ENCODE measurements at places on chromosomes 13 and 19. TPM values are rescaled to one million over a fixed set of nuclear protein-coding genes. Genes with fewer than 3 reads are reported as not detected.

DNA sequence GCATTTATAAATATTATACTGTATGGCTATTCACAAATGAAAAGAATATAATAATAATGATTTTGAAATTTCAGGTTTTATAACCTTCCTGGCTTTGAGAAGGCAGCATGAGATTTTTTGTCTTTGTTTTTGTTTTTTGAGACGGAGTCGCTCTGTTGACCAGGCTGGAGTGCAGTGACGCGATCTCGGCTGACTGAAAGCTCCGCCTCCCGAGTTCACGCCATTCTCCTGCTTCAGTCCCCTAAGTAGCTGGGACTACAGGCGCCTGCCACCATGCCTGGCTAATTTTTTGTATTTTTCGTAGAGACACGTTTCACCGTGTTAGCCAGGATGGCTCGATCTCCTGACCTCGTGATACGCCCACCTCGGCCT lies 64.1 kb downstream of the ZNF429 start:
- no peak for DNase-seq

DNA sequence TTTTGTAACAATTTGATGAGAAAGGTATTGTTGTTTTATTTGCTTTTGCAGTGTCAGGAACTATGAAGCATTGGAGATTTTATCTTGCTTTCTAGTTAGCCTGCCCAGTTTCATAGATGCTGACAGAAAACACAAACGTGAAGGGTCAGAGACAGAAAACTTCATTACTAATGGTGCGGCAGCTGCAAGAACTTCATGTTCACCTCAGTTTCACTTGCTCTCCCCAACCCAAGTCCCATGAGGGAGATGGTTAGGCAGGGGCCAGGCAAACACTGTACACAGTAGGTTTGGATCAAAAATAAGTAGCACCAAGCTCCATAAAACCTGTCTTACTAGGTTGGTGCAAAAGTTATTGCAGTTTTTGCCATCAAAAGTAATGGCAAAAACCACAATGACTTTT lies 550.2 kb upstream of the MIR17HG start:
- DNase-seq, result no peak

The FCAR gene
- not detected for total RNA-seq

DNA sequence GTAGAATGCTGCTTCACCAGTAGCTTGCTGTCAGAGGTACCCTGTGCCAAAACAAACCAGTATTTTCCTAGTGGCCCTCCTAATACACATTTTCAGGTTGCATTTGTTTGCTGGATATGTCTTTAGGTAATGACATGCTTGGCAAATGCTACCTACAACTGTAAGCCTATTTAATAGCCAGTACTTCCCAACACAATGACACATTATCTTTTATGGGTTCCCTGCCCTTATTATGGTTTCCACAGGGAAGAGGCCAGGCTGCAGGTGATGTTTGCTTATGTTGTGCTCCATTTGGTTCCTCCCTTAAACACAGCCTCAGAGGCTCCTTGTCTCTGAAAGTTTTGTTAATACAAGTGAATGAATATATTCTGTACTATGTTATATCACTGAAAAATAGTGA lies 24.7 kb downstream of the FRY start:
- no peak for DNase-seq

- no peak for DNase-seq
These were observed 347.4 kb downstream of the LIG4 start for GRCh38 chr13:107867701-107868661.

The CYP4F8 gene
- not detected for total RNA-seq

The PRTN3 gene
- total RNA-seq, result not detected

The ZNF726 gene
- total RNA-seq, result 2.9 TPM

DNA sequence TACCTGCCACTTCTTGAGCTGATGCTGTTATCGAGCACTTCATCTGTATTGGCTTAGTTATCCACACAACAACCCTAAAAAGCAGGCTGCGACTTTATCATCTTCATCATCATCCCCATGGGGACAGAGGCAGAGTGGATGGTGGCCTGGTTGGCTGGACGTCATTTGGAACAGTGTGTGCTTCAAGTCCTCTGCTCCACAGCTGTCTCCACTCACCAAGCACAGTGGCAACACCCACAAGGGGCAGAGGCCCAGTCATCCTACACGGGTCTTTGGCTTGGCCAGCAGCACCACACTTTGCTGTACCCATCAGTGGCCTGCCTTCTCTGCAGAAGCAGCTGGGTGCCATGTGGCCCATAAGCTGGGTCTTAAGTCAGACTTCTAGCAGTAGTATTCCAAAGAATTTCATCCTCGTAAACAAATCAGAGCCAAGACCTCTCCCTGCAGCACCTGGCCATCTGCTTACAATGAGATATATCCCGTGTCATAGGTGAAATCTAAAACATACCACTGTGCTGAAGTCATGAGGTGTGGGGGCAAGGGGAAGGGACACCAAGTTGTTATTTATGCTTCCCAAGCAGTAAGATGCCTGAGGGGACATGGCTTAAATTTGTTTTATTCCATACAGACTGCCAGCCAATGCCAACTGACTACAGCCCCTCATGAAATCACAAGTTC lies 47.9 kb upstream of the EPHX3 start:
- DNase-seq, result no peak

- DNase-seq, result no peak
These were observed 828.1 kb downstream of the PCDH9 start for GRCh38 chr13:66402066-66402465.

DNA sequence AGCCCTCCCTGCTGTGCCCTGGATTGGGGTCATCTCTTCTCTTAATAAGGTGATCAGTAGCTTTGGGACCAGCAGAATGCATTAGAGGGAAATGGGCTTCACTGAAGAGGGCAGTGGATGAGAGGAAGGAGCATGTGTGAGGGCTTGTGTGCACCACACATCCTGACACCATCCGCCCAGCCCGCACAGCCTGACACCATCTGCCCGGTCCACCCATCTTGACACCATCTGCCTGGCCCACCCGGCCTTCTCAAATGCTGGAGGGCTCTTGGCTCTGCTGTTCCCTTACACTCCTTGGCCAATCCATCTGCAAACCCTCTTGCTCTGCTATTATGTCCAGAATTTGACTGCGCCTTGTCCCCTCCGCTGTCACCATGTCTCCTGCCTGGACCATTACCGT lies 41.8 kb downstream of the BICRA start:
- no peak for DNase-seq

The PDX1 gene
- total RNA-seq, result not detected

The ZNF419 gene
- 2.2 TPM for total RNA-seq

GRCh38 chr19:50850738-50851137 lies 4.0 kb upstream of the KLK3 start:
- DNase-seq, result no peak

- DNase-seq, result no peak
These were observed 6.6 kb downstream of the ZNF599 start for GRCh38 chr19:34766386-34766785.

The SYNE4 gene
- 0.26 TPM for total RNA-seq

DNA sequence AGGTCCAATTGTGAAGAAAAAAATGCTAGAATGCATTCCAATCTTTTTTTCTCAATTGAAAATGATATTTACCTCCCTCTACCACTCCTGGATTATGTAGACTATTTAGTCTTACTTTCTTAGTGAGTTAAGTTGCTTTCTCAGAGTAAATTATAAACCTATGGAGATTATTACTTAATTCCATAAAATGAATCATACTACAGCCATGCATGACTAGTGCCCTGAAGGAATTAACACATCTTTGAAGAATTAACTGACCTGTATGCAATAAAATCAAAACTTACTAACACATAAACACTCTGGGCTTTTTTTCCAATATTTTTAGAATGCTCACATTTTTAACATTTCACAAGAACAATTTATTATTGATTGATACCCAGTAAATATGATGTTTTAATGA lies 379.4 kb upstream of the DACH1 start:
- no peak for DNase-seq

The LRRC63 gene
- total RNA-seq, result not detected

DNA sequence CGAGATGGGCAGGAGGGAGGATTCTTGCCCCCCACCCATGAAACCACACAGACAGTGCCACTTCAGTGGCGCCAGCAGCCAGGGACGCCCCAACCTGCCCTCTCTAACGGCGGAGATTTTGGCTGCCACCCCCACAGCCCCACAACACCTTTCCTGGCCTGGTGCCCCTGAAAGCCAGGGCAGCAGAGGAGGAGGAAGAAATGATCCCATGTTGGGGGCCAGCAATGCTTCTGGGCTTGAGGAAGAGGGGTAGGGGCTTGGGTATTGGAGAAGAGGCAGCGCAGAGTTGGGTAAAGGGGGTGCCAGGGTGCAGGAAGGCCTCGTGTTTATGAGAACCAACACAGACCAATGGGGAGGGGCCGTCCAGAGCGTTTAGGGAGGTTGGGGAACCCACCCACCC lies 1.7 kb downstream of the MLLT1 start:
- DNase-seq, result no peak

GRCh38 chr13:51249770-51250741 lies 27.9 kb downstream of the FAM124A start:
- DNase-seq, result no peak

- DNase-seq, result no peak
These were observed 238.2 kb upstream of the HTR2A start for GRCh38 chr13:47134939-47135489.

The FBXO46 gene
- total RNA-seq, result 21.1 TPM
